Left lung (tissue), 14 donors: ENCODE measurements at places on chromosomes 11 and 22. TPM values are rescaled to one million over a fixed set of nuclear protein-coding genes. Genes with fewer than 3 reads are reported as not detected.
A peak's percentile ranks its signal among the peaks of the same experiment; 100 is the strongest.

GAL3ST3 gene
- polyA plus RNA-seq = 0.63 TPM

BTBD18 gene
- 0.24 TPM for polyA plus RNA-seq

C11orf16 gene
- polyA plus RNA-seq = 6.8 TPM

LSP1 gene
- 5.9 TPM for polyA plus RNA-seq

DCHS1 gene
- polyA plus RNA-seq = 44.6 TPM

ENTHD1 gene
- not detected for polyA plus RNA-seq

CREB3L1 gene
- 25.4 TPM for polyA plus RNA-seq

APOBEC3B gene
- 5.7 TPM for polyA plus RNA-seq

ABCC8 gene
- 3.8 TPM for polyA plus RNA-seq

TBX1 gene
- polyA plus RNA-seq = 12.0 TPM

ZNF215 gene
- polyA plus RNA-seq = 1.5 TPM

SCUBE1 gene
- polyA plus RNA-seq = 2.1 TPM

MMP12 gene
- polyA plus RNA-seq = not detected

H19 gene
- polyA plus RNA-seq = 875 TPM

DNA sequence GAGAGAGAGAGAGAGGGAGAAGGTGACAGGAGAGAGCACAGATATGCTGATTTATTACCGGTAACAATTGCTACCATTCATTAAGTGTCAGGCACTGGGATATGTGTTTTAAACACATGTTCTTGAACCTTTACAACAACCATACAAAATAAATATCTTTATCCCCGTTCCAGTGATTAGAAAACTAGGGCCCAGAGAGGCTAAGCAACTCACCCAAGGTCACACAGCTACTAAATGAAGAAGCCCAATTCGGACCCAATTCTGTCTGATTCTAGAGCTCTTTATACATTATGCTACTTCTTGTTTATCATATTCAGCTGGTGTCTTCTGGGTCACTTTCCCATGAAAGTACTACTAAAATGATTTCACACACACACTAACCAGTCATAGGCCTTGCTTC, 154.0 kb upstream of the RAG2 start:
- no peak for DNase-seq

- no peak for DNase-seq
Observed at GRCh38 chr22:32411402-32411801, 645 bp downstream of the RTCB start.

DNA sequence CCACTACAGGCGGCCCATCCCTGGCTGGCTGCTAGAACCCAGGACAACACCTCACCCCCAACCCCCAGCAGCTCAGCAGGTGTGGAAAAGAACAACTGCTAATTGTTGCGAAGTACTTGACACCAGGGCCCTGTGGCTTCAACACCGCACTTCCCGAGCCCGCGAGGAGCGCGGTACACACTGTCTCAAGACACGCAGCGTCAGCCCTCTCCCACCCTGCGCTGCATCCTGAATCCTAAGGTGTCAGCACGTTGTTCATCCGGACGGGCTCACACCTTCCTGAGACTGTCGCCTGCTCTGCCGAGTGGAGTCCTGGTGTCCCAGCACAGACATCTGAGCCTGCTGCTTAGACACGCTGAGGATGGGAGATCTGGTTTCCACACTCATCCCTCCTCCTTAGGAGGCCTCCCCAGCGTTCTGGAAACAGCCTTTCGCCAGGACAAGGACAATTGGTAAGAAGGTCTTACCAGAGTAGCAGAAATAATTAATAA, 1336.2 kb downstream of the BRD1 start:
- peak; percentile 31 for DNase-seq

GRCh38 chr11:61776561-61777075, 15.8 kb downstream of the TMEM258 start:
- DNase-seq = no peak

- DNase-seq = no peak
Observed at GRCh38 chr11:87265979-87266378, 228.2 kb downstream of the TMEM135 start.

GRCh38 chr11:88861618-88862017, 204.2 kb downstream of the GRM5 start:
- no peak for DNase-seq

DNA sequence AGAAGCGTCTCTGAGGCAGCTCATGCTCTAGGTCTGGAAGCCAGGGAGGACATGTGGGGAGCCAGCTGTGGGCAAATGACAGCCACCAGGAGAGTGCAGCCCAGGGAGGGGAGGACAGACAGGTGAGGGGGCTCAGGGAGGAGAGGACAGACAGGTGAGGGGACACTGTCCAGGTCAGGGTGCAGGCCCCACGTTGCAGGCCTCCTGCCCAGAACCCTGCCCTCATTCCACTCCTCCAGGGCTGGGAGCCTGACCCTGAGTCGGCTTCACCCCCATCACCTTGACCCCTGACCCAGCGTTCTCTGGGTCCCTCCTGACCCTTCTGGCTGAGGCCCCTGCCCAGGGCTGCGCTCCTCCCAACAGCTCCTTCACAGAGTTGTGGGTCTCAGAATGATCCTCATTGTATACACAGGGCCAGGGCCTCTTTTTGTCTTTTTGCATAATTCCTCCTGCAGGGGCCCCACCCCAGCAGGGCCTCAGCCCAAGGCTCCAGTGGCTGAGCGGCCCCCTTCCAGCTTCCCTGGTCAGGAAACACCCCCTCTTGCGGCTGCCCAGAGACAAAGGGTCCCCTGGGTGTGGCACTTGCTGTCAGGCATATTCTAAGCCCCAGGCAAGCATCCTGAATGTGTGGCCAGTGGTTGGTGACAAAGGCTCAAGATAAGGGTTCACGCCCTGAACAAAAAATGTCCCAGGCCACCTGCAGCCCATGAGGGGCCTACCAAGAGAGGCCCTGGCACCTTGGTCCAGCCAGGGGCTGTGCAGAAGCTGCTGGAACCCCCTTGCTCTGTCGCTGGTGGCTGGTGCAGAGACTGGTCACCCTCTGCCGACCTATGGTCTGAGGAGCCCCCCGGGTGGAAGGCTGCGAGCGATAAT, 853.0 kb downstream of the BRD1 start:
- no peak for DNase-seq

GRCh38 chr11:27611947-27612455, 88.3 kb downstream of the BDNF start:
- DNase-seq = no peak

GRCh38 chr11:71283971-71284441, 31.6 kb upstream of the SHANK2 start:
- DNase-seq = peak; percentile 82

- DNase-seq = peak; percentile 96
Observed at GRCh38 chr11:121292495-121293287, at the start of gene SC5D. Gene SC5D (plus strand): TSS chr11:121292771. CDS start chr11:121303376, 10,605 bp downstream.

GRCh38 chr22:22893077-22893805, 5.6 kb downstream of the IGLL5 start:
- DNase-seq = no peak

DNA sequence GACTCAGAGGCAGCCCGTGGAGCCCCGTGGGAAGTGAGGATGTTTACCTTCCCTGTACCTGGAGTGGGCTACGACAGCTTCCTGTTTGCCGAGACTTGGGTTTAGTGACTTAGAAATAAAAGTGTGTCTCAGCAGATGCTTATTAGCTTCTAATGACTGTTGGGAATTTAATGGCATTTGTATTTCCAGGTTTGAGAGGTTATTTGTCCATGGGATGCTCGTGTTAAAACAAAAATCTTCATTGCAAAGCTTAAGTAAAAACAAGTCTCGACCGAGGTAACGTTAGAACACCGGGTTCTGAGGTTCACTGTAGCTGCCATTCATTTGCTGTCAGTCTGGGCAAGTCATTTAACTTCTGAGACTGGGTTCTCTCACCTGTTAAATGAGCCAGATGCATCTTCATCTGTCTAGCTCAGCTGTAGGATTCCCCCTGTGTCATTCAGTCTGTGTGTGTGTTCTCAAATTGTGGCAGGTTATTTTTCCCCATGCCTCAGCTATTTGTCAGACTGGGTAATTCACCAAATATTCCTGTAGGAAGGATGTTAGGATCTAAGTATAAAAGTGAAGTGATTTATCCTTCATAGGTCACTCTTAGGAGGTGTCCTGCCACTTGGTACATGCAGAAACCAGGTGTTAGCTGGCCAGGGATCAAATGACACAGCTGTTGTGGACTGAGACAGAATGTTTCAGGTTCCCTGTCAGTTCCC, 791 bp downstream of the EI24 start:
- DNase-seq = no peak

DNA sequence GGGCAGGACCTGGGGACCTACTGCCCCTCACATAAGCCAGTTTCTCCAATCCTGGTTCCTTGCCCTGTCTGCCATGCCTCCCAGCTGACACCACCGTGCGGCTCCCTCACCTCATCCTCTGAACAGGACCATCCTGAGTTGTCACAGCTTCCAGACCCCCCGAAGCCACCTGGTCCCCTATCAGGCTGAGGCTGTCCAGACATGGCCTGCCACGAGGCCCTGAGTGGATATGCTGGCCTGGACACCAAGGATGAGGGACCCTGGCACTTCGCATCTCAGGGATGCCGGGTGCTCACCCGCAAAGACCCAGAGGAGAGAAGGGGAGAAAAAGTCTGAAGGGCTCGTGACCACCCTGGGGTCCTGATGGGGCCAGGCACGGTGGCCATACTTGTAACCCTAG, 15.8 kb upstream of the CCDC188 start:
- no peak for DNase-seq

- no peak for DNase-seq
Observed at GRCh38 chr11:118049771-118050170, 27.1 kb upstream of the TMPRSS4 start.

DNA sequence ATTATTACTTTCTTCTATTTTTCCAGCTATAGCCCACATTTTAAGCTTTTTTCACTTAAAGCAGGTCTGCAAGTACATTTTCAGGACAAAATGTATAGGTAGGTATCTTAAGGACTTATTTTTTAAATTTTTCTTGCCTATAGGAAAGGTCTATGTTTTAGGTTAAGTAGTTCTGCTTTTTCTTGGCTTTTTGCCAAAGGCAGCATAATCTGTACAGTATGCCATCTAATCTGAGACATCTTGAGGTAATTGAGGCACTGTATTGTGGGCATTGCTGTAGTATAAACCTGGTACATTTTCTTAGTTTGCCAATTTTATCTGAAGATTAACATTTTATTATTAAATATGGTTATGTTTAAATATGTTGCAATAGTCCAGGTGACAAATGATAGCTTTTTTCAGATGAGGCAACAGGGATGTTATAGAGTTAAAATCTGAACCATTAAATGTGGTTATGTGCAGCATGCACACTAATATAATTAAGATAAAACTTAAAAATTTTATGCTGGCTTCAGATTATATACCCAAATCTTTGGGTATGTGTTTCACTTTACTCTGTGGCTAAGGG, 42.9 kb downstream of the QSER1 start:
- no peak for DNase-seq

- DNase-seq = no peak
Observed at GRCh38 chr11:1260023-1260501, 37.2 kb downstream of the MUC5B start.

- DNase-seq = peak; percentile 64
Observed at GRCh38 chr22:44023404-44024287, 456 bp upstream of the PARVB start.

DNA sequence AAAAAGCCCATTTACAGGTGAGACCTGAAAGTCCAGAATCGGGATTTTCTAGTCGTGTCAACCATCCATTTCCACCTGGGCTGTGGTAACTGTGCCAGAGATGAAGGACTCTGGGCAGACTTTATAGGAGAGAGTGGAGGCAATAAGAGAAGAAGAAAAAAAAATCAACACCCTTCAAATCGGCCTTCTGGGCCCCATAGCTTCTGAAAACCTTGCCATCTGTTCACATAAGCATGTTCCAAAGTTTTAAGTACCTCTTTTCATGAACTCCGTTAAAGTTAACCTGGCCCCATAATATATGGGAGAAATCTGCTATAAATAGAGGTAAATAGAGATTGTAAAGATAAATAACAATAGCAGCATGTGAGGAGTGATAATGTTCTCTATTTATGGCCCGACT, 470.5 kb downstream of the MIAT start:
- no peak for DNase-seq

- no peak for DNase-seq
Observed at GRCh38 chr22:32684148-32684821, 117.2 kb upstream of the TIMP3 start.

DNA sequence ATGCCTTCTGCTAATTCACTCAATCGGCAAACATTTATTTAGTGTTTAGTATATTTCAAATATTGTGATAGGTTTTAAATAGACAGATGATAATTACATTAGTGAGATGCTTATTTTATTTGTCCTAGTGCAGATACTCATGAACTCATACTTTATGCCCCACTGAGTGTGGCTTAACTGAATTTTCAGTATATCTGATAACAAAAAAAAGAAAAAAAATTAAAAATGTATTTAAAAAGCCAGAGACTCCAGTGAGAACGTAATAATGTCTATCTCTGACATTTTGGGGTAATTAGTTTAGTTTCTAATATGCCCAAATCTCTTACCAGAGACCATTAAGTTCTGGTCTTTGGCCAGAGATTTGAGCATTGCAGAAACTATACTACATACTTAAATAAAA, 332.6 kb upstream of the CHORDC1 start:
- DNase-seq = no peak

GRCh38 chr22:32474635-32475467, at the start of gene FBXO7:
Gene FBXO7 (plus strand): TSS chr22:32474811. CDS start chr22:32475003, 192 bp downstream.
- peak; percentile 91 for DNase-seq

GRCh38 chr11:567629-568292, 7.0 kb downstream of the RASSF7 start:
- peak; percentile 82 for DNase-seq

GRCh38 chr11:92838759-92839310, 130.6 kb upstream of the MTNR1B start:
- DNase-seq = no peak

- DNase-seq = peak; percentile 33
Observed at GRCh38 chr11:12397931-12398334, 20.6 kb downstream of the PARVA start.

- DNase-seq = peak; percentile 79
Observed at GRCh38 chr11:1908618-1909017, 10.9 kb upstream of the TNNT3 start.

DNA sequence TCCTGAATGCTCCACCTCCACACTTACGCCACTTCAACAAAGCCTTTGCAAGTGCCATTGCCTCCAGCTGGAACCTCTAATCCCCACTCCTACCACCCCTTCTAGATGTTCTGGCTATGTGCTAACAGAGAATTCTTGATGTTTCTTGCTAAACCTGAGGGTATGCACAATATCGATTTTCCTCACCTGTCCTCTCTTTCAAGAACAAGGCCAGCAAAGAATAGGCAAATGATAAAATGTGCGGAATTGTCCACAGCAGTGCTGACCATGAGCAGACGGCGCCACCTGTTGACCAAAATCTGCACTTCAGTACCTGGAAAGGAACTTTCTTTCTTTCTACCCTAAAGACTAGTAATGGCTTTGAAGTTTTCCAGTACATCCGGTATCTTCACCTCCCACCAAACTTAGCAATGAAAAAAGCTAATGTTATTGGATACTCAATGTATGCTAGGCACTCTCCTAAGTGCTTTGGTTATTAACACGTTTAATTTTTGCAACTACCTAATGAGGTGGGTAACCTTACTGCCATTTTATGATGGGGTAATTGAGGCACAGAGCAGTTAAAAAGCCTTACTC, 3.4 kb downstream of the TIMM10 start:
- peak; percentile 68 for DNase-seq

GRCh38 chr11:59172345-59173079, 580 bp downstream of the DTX4 start:
- no peak for DNase-seq

GRCh38 chr11:66595245-66595904, 2.4 kb downstream of the CCS start:
- DNase-seq = peak; percentile 47

- no peak for DNase-seq
Observed at GRCh38 chr11:20376162-20376730, 11.3 kb upstream of the PRMT3 start.
